ENCODE measurements at places on chromosomes 12 and 14.

DNA sequence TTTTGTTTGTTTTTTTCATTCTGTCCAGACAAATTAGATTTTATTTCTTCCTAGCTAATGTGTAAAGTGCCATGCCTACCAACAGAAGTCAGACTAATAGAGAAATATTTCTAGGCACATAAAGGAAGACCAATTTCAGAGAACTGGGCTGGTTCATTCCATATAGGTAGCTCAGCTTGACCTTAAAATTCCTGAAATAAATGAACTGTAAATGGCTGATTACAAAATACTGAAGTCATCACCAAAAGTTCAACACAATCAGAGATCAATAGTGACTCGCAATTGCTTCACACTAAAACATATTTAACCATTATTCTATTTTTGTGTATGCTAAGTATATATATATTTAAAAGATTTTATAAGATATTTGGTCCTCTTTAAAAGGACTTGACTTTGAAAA lies 34.2 kb downstream of the PTPRB start:
- DNase-seq = no peak

DNA sequence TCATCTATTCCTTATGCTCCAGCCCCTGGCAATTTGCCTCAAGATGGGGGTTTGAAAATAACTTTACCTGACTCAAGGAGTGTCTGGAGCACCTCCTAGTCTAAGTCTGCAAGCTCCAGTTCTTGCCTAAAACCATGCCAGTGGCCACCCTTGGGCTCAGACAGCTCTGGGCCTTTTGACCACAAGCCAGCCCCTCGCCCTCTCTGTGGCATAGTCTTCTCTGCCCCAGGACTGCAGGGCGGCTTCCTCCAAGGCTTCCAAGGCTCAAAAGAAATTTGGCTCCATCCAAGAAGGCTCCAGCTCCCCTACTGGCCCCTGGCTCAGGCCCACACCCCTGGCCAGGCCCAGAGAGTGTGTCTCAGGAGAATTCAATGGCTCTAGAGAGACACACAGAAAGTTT lies 14.8 kb downstream of the ACVRL1 start:
- DNase-seq = no peak

GRCh38 chr14:64118892-64119291 lies 175.3 kb downstream of the ESR2 start:
- no peak for DNase-seq

- peak; percentile 21 for DNase-seq
These were observed 25.7 kb upstream of the LRP1-AS start for GRCh38 chr12:57173089-57173488.

- no peak for DNase-seq
These were observed 27.8 kb downstream of the FBRSL1 start for GRCh38 chr12:132517740-132518100.

GRCh38 chr14:72685456-72685855 lies 208.4 kb downstream of the DPF3 start:
- DNase-seq = no peak

DNA sequence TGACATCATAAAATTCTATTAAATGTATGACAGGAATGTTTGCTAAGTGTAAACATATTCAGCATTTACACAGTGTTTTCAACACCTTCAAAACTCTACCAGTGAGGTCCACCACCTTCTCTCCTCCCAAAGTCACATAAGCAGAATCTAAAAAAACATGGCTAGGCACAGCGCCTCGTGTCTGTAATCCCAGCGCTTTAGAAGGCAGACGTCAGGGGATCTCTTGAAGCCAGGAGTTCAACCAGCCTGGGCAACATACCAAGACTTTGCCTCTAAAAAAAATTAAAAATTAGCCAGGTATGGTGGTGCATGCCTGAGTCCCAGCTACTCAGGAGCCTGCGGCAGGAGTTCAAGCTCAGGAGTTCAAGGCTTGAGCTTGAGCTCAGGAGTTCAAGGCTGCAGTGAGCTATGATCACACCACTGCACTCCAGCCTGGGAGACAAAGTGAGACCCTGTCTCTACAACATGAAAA lies 30.0 kb downstream of the NUMB start:
- DNase-seq = no peak

DNA sequence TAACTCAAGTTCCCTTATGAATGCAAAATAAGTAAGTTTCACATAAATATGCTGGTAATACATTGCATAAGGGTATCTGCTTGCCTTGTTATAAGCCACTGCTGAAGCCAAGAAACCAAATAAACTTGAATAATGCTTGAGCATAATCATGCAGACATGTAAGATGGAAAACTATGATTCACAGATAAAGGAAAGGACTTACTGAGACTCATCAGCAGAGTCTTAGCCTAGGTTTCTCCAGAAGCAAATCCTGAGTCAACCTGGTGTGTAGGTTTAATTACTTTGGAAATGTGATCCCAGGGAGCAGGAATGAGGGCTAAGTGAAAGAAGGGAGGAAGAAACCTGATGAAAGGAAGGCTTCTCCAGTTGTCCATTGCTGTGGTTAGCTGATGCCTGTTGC lies 107.7 kb upstream of the BTG1 start:
- DNase-seq = no peak

DNA sequence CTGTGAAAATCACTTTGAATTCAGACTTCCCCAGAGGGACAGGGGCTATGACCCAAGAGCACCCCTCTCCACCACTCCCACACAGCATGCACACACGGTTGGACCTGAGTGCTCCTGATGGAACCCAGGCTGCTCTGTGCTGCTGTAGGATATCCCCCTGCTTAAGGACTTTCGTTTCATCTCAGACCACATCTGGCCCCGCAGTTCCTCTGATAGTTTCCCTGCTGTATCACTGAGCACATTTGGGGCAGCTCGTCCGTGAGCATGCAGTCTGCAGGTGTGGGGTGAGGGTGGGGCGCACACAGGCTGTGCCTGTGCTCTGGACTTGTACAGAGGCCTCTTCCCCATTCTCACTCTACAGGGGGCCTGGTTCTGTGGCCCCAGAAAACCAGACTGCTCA lies 345.2 kb upstream of the FKBP4 start:
- DNase-seq = no peak

GRCh38 chr14:88164906-88165534 lies 158.0 kb downstream of the KCNK10 start:
- DNase-seq = no peak

DNA sequence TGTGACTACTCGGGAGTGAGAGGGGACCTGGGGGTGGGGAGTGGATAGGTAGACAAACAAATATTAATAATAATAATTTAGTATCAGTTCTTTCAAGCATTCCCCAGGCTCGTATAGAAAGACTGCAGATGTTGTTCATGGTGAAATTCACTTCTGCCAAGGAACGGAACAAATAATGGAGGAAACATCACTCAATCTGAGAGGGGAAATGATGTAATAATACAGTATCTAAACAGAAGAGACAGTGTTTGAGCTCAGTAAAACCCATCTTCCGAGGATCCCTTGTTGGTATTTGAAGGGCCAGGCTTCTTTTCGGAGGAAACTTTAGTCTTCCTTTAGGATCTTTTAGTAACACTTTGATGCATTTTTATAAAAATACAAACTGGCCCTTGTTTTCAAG lies 114.2 kb downstream of the KCNK10 start:
- DNase-seq = no peak

- DNase-seq = no peak
These were observed 229.3 kb upstream of the LHX5 start for GRCh38 chr12:113700943-113701342.

GRCh38 chr14:101460521-101460920 lies 100.8 kb upstream of the DIO3 start:
- DNase-seq = no peak
